Activated gamma-delta T cell treated with anti-CD3 and anti-CD28 coated beads, Interleukin-2, amount 50 U/mL, for 16 hours (primary cell): ENCODE measurements at places on chromosomes 12 and 14.

DNA sequence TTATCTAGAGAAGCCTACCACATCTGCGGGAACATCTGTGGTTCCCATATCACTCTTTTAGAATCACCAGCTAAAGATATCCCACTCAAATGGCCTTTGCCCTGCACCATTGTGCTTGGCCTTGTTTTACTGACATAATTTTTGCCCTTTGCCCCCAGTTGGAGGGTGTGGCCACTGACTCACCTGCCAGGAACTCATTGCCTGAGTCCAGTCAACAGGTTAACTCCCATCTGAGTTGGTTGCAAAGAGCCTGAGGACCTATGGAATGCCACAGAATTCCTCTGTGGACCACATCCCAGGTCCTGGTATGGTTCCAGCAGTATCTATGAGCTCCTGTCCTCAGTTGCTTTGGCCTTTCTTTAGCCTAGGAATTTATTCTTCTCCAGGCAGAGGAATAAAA, 55.7 kb upstream of the PTGR2 start:
- no peak for DNase-seq

GRCh38 chr12:91940322-91940721, 205.3 kb downstream of the BTG1 start:
- DNase-seq, result no peak

- DNase-seq, result no peak
Observed at GRCh38 chr14:97299661-97300060, 502.5 kb downstream of the VRK1 start.

- no peak for DNase-seq
Observed at GRCh38 chr14:33551963-33552362, 398.9 kb downstream of the EGLN3 start.

DNA sequence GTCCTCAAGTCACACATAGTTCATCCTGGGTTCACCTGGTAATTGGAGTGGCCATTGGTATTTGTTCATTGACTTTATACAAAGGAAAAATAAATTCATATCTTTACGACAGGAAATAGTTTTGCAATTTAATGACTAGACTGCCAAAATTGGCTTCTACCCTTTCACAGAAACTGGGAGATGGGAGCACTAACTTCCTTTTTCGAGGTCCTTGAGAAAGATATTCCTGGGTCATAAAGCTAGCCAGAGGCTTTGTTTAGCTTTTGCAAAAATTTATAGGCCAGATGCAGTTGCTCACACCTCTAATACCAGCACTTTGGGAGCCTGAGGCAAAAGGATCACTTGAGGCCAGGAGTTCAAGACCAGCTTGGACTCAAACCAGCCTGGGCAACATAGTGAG, 10.2 kb upstream of the OR11G2 start:
- no peak for DNase-seq

DNA sequence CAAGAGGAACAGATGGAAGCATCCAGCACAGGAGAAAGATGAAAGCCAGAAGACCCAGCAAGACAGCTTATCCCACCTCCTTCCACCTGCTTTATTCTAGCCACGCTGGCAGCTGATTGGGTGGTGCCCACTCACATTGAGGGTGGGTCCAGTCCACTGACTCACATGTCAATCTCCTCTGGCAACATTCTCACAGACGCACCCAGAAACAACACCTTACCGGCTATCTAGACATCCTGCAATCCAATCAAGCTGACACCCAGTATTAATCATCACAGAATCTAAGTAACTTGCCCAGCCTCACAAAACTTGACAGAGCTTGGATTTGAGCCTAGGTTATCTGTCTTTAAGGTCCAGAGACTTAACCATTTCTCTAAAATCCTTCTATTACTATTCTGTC, 208.9 kb downstream of the PAH start:
- no peak for DNase-seq

DNA sequence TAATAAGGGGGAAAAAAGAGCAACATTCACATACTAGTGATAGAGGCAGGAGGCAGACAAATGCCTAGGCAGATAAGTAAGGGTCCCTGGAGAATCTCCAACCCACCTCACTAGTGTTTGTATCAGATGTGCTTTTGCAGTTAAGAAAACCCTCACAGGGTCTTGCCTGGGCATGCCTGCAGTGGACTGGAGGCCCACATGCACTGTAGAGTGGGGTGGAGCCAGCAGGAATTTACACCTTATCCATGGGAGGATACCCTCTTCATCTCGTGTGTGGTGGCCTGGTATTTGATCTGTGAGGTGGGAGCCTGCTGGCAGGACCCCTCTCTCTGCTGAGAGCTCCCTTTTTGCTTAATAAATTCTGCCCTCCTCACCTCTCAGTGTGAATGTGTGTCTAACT, 238.0 kb upstream of the SLC16A7 start:
- DNase-seq, result no peak

DNA sequence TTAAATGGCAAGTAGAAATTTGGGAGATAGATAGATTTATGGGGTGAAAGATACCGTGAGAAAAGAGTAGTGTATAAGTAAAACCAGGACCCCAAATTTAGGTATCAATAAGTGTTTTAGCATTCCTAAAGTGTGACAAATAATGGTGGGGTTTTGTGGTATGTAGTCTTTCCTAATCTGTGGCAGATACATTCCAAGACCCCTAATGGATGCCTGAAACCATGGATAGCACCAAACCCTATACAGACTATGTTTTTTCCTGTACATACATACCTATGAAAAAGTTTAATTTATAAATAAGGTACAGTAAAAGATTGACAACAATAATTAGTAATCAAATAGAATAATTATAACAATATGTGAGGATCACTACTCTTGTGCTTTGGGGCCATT, 14.4 kb upstream of the TCP11L2 start:
- no peak for DNase-seq

GRCh38 chr14:52267501-52268278, at the start of gene PTGDR:
TSS of gene PTGDR (plus strand) at chr14:52267698. CDS start at chr14:52267815, 117 bp downstream.
- DNase-seq, result peak; percentile 45

GRCh38 chr14:100618318-100618693, 31.1 kb upstream of the BEGAIN start:
- no peak for DNase-seq

DNA sequence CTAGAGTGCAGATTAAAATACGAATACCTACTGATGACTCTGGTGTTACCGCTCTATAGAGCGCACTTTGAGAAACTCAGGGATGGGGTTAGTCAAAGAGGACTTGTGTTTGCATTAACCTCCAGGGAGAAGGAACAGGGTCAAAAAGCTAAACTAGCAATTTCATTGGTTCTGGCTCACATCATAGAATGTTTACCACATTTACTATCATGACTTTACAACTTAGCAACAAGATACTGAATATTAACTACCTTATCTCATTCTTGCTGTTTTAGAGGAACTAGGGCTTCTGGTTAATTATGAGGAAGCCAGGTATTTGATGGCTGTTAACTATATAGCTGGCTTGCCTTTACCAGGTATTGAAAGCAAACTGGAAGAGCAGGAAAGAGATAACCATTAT, 12.8 kb downstream of the LGALS3 start:
- no peak for DNase-seq

DNA sequence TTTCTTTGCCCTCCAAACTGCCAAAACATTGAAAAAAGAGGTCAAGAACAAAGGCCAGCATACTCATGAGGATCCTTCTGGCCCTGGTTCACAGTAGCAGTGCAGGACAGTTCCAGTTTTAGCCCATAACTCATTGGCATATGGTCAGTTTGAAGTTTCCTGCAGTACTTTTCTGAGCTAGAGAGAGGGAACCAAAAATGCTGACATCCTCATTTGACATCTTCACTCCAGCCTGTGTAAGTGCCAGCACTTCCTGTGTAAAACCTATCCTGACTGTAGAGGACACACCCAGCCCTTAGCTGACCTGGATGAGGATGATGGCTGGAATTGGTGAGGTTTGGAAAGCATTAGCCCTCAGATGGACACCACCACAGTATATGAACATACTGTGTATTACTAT, 84.1 kb downstream of the FGD4 start:
- DNase-seq, result no peak

- DNase-seq, result no peak
Observed at GRCh38 chr12:49825971-49826421, 2.2 kb downstream of the NCKAP5L start.

DNA sequence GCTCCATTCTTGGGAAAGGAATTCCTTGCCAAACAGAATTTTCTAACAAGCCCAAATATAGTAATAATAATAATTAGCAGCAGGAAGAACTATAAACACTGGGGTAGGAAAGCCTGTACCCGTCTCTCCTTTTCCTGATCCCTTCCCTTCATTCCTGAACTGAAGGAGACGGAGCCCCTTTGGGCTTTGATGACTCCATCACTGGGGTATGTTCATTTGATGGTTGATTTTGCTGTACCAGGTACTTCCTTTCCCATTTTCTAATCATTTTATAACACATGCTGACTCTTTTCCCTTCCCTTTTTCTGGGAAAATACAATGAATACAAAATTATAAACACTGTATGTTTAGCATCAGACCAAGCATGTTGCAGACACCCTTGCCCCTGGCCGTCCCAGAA, 3.6 kb upstream of the RCOR1 start:
- no peak for DNase-seq

DNA sequence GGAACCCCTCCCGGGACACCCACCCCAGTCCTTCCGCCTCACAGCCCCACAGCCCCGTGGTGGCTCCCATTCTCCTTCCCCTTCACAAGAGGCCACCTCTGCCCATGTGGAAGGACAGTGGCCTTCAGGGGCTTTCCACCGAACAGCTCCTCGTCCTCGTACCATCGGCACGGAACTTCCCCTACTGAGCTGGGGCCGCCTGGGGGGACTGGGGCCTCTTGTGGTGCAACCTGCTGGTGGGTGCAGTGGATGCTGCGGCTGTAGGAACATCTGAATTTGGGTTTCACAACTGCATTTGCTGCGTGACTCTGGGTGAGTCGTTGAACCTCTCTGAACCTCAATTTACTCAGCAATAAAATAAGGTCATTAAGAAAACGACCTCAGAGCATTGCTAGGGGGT, 50.9 kb downstream of the RFLNA start:
- no peak for DNase-seq

DNA sequence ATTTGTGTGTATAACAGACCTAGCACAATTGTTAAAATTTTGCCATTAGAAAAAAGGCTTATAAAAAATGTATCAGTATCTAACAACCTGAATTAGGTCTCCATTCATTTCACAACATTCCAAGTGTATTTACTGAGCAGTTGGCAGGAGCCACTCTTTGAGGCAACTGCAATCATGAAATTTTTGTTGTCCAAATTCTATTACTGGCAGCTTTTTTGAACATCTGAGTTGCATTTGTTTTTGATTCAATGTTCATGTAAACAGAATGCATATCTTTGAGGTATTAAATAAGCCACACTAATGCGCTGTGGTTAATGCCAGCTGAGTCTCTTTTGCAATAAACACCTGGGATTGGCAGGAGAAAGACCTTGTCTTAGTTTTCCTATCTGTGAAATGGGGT, 8.7 kb downstream of the KITLG start:
- no peak for DNase-seq

- DNase-seq, result no peak
Observed at GRCh38 chr12:124804011-124804621, 59.5 kb downstream of the SCARB1 start.

GRCh38 chr12:42524716-42525115, 64.8 kb downstream of the PRICKLE1 start:
- DNase-seq, result no peak

GRCh38 chr14:33359288-33359881, 420.7 kb downstream of the NPAS3 start:
- no peak for DNase-seq

- DNase-seq, result no peak
Observed at GRCh38 chr12:67885375-67886169, 103.7 kb upstream of the IFNG-AS1 start.

DNA sequence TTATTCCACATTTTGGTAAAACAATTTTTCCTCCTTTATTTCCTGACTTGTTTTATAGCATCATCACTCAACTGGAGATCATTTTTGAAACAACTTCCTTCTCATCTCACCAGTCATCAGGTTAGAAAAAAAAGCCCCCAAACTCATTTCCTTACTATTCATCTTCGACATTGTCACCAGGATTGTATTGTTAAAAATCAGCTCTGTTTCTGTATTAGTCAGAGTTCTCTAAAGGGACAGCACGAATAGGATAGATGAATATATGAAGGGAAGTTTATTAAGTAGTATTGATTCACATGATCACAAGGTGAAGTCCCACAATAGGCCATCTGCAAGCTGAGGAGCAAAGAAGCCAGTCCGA, 392.6 kb downstream of the FUT8 start:
- no peak for DNase-seq

DNA sequence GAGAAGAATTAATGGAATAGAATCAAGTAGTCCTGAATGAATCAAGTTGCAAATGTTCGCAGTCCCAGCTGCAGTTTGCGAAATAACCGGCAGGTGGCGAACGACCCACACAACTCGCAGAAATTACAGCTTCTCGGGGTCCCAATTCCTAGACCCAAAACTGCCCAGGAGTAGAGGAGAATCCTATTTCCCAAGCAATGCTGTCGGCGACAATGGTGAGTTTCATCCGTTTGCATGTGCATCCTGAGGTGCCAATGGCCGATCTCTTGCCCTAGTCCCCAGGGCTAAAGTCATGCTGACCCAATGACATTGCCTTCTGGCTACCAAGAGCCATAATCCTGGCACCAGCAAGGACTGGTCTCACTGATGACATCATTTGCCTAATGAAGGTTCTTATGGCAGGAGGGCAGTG, 8.5 kb upstream of the ASCL1 start:
- DNase-seq, result peak; percentile 14

- no peak for DNase-seq
Observed at GRCh38 chr12:132222096-132222807, 78.0 kb downstream of the NOC4L start.

- DNase-seq, result no peak
Observed at GRCh38 chr14:99039331-99040041, 232.5 kb downstream of the BCL11B start.

DNA sequence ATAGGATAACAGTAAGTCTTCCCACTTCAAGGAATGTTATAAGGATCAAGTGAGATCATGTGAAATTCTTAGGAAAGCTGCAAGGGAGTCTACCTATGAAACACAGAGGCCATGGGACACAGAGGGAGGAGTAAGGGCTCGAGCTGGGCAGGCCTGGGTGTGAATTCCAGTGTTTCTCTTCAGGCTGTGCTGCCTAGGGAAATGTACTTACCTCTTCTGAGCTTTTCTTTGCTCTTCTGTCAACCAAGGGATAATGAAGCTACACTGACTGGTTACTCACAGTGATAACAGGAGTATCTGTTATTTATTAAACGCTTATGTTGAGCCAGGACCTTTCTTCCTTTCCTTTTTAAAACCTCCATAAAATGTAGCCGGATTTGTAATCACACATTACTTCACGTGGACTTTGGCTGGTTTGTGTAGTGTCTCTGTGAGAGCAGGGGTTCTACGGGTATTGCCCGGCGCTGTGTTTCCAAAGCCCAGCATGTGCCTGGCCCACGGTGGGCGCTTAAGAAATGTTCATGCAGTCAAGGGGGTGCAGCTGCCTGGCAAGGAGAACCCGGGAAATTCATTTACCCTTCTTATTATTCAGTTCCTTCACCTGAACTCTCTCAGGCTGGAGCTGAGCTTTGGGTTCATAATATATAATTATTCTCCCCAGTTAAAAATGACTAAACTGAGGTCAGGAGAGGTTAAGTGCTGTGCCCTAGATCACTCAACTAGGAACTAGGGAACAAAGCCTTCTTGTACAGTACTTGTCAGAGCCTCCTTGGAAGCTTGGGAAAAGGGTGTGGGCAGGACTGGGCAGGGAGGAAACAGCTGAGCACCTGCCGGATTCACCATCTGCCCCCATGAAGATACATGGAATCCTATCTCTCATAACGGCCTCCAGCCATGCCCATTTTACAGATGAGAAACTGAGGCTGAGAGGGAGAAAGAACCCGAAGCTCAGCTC, 214.2 kb downstream of the CACNA1C start:
- DNase-seq, result no peak

- no peak for DNase-seq
Observed at GRCh38 chr12:3009780-3010179, 50.6 kb downstream of the TEAD4 start.

- DNase-seq, result no peak
Observed at GRCh38 chr14:92955381-92955780, 32.4 kb downstream of the CHGA start.
